ENCODE measurements at places on chromosomes 2 and 18.

DNA sequence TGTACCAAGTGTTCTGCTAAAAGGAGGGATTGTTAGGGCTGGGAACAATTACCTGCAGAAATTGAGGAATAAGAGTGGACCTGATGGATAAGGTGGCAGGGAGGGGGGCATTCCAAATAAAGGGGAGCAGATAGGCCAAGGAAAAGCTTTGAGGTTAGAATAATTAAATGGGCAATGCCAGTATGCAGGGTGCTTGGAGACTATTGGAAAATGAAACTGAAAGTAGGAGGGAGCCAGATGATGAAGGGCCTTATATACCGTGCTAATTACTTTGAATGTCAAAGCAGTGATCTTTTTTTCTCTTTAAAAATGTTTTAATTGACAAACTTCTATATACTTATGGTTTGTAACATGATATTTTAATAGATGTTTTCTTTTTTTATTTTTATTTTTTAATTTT, 42.9 kb downstream of the MMADHC start:
- DNase-seq, result no peak
- H3K4me3 ChIP-seq, result no peak overlapping the region
- H3K36me3 ChIP-seq, result no peaks in the 10 kb centered on the region
- peaks cover 3% of the 10 kb centered on the region for H3K4me1 ChIP-seq
- H3K27me3 ChIP-seq, result no peaks in the 10 kb centered on the region

DNA sequence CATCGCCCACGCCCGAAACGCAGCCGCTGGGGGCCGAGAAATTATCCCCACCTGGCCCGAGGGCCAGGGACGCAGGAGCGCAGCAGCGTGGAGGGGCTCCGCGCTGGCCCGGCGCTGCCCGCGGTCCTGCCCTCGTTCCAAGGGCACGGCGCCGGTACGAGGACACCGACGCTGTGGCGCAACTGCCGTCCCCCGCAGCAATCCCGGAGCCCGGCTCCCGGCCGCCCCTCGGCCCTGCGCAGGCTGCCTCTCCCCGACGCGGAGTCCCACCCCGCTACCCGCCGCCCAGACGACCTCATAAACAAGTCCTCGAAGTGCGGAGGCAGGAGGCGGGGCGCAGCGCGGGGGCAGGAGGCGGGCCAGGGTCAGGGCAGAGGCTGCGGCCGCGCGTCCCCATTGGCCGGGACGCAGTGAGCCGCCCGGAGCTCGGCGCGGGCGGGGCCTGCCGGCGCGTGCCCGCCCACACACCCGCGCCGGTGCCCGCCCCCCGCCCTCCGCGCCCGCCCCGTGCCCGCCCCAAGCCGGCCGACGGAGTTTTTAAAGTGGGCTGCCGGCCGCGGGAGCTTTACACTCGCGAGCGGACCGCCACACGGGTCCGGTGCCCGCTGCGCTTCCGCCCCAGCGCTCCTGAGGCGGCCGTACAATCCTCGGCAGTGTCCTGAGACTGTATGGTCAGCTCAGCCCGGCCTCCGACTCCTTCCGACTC, at the start of gene EPAS1:
Gene EPAS1, plus strand, starts transcription at position 568 of the 706 bp plus-strand sequence. CDS start 505 bp downstream, outside the sequence.
- H3K27me3 ChIP-seq, result peaks cover 54% of the 10 kb centered on the region
- no peaks in the 10 kb centered on the region for H3K36me3 ChIP-seq
- peak within 1 kb of the TSS; percentile 86 for H3K27ac ChIP-seq

DNA sequence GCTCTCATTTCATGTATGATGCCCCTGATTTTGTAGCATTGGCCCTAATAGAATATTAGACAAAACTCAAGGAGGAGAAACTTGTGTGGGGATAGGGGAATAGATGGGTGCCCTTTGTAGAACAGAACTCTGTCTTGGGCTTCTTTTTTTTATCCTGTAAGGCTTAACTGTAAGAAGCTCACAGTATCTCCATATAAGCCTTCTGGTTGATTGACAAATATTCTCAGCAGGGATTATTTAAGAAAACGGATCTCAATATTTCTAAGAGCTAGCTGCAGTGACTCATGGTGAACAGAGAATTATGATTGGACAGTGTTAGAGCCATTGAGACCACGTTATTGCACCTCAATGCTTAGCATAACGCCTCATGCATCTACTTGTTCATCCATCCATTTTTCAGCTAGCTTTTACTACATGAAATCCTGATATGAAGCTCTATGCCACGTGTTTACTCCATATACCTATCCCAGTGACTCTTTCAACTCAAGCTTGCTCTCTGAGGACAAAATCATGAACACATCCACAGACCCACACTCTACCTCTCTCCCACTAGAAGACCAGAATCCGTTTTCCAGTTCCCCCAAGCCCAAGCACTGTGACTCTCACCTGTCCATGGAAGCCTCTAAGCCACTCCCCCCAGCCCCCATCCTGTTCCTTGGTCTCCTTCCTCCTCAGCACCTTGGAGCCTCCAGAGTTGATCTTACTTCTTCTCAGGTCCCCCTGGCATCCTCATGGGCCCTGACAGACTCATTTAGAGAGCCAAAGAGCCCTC, 99.2 kb downstream of the BCL2L11 start:
- peak overlapping the region; percentile 28 for H3K4me3 ChIP-seq
- H3K4me1 ChIP-seq, result peaks cover 31% of the 10 kb centered on the region
- H3K27me3 ChIP-seq, result peaks cover 12% of the 10 kb centered on the region
- H3K27ac ChIP-seq, result peak overlapping the region; percentile 65
- peaks cover 17% of the 10 kb centered on the region for H3K36me3 ChIP-seq

DNA sequence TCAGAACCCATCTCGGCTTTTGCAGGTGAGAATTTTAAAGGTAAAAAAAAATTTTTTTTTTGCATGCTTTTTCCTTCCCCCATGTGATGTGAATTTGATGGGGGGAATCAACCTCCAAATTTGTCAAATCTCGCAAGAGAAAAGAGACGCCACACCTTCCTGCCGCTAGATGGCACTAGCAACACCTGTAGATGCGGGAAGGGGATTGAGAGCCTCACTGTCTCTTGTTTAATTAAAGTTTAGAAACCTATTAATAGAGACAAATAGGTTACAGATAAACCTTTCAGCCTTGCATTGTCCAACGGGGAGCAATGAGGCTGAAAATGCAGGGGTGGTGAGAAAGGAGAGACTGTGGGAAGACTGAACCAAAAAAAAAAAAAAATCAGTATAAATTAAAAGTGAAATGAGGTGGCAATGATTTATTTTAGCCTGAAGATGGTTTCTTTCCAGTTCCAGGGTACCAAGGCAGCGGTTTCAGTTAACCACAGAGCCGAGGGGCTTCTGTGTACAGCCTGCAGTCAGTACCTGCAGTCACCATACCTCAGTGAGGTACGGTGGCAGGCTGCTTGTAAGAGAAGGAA, 84.6 kb downstream of the NRP2 start:
- peaks cover 7% of the 10 kb centered on the region for H3K36me3 ChIP-seq
- peaks cover 4% of the 10 kb centered on the region for H3K4me1 ChIP-seq
- peaks cover 37% of the 10 kb centered on the region for H3K27me3 ChIP-seq
- DNase-seq, result peak; percentile 20

GRCh38 chr2:105795575-105795934, 50.8 kb downstream of the NCK2 start:
- H3K27ac ChIP-seq, result peak overlapping the region; percentile 88
- no peaks in the 10 kb centered on the region for H3K27me3 ChIP-seq
- H3K4me1 ChIP-seq, result peaks cover 88% of the 10 kb centered on the region
- peaks cover 42% of the 10 kb centered on the region for H3K36me3 ChIP-seq
- no peak for DNase-seq
- H3K4me3 ChIP-seq, result peak overlapping the region; percentile 64

DNA sequence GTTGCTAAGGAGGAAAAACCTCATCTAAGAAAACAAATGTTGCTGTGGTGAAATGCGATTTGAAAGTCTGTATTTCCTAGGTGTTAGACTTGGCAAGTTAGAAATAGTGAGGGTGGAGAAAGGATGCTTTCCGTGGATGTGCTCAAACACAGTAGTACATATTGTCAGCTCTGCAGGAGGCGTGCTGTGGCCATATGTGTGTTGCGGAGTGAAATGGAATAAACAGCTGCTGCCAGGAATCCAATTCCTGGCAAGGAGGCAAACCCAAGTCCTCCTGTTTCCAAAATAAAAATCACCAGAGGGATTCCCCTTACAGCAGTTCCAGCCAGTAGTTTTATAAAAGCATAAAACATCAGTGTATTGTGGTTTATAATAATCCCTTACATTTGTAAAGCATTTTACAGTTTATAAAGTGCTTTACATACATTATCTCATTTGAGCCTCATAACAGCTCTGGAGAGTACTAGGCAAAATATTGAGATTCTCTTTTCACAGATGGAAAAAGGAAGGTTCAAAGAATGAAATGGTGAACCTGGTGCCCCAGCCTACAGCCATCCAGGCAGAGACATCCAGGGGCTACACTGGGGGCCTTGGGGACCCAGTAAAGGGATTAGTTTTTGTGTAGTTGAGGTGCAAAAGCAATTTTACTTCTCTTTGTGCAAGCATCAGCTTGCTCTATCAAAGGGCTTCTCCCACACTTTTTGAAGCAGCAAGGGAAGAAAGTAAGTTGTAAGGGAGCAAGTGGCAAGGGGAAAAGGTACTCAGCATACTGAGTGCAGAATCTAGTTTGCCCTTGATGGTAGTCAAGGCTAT, 206.0 kb downstream of the AGPS start:
- no peaks in the 10 kb centered on the region for H3K36me3 ChIP-seq
- no peak overlapping the region for H3K27ac ChIP-seq
- H3K27me3 ChIP-seq, result no peaks in the 10 kb centered on the region
- H3K4me1 ChIP-seq, result no peaks in the 10 kb centered on the region

DNA sequence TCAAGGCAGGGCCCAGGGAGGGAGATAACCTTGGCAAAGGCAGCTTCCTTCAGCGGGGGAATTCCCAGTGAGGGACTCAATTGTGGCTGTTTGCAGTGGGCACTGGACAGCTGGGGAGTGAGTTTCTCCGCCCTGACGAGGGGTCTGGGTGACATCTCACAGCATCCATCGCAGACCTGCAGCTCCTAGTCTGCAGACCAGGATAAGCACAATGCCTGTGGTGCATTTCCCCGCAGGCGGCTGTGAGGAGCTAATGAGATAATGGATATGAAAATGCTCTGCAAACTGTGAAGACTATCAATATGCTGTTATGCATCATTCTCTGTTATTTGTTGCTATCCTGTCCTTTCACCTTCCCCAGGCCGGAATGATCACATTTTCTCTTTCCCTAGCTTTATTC, 30.0 kb upstream of the CYP1B1 start:
- peaks cover 49% of the 10 kb centered on the region for H3K27me3 ChIP-seq
- no peak overlapping the region for H3K4me3 ChIP-seq
- H3K36me3 ChIP-seq, result peaks cover 1% of the 10 kb centered on the region
- H3K27ac ChIP-seq, result no peak overlapping the region

GRCh38 chr18:25308381-25308780, 43.6 kb downstream of the ZNF521 start:
- no peak overlapping the region for H3K27ac ChIP-seq
- H3K27me3 ChIP-seq, result peaks cover 4% of the 10 kb centered on the region
- no peak overlapping the region for H3K4me3 ChIP-seq

DNA sequence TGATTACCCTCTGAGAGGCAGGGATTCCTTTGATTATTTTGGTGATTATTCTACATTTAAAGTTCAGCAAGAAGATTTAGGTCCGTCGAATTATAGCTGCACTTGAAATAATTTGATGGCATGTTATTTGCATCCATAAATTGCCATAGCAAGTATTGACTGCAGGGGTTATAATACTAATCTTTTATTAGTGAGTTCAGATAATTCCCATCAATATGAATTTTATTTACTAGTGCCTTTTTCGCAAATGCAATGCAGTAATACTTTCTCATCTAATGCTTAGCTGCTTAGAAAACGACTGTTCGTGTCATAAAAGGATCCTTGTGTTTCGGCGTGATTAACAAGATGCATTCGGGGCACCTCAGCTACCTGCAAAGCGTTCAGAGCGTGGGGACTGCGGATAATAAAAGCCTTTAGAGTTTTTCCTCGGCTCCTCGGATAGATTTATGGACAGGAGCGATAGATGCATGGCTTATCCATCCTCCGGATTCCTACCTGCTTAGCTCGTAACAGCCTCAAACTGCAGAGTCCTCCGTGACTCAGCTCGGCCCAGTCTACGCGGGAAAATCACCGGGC, 2.5 kb upstream of the GBX2 start:
- H3K27ac ChIP-seq, result peak overlapping the region; percentile 94
- no peak overlapping the region for H3K4me3 ChIP-seq
- no peaks in the 10 kb centered on the region for H3K36me3 ChIP-seq
- H3K27me3 ChIP-seq, result peaks cover 68% of the 10 kb centered on the region

DNA sequence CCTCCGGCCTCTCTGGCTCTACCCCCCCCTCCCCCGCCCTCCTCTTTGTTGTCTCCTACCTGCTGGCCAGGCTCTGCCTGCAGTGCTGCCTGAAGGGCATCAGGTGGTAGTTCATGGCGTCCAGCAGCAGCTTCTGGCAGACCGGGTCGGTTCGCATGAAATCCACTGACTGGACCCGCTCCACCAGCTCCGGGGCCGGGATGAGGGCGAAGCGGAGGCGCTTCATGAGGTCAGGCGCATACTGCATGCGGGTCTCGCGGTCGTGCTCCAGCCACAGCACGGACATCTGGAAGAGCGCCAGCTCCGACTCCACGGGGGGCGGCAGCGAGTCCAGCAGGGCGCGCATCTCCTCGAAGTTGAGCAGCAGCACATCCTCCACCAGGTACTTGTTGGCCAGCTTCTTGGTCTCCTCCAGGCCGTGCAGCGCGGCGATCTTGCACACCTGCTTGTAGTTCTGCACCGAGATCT, 3.2 kb downstream of the KLHL14 start:
- peaks cover 53% of the 10 kb centered on the region for H3K4me1 ChIP-seq
- no peaks in the 10 kb centered on the region for H3K27me3 ChIP-seq
- peaks cover 7% of the 10 kb centered on the region for H3K36me3 ChIP-seq
- DNase-seq, result peak; percentile 27
